ENCODE measurements at places on chromosomes 11 and 22.

DNA sequence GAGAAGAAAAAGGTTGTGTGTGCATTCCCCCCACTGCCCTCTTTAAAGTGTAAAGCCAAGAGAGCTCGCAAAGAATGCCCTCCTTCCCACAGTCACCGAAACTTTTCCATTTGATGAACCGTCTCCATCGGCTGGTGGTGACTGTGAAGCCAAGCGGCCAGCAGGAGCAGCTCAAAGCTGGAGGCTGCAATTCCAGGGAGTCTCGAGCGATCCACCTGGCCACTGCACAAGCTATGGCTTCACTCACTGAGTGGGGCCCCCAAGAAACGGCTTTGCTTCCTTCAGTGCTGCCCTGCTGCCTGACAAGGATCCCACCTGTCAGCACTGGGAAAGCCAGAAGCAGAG, 117.7 kb downstream of the ABTB2 start:
- DNase-seq = no peak

DNA sequence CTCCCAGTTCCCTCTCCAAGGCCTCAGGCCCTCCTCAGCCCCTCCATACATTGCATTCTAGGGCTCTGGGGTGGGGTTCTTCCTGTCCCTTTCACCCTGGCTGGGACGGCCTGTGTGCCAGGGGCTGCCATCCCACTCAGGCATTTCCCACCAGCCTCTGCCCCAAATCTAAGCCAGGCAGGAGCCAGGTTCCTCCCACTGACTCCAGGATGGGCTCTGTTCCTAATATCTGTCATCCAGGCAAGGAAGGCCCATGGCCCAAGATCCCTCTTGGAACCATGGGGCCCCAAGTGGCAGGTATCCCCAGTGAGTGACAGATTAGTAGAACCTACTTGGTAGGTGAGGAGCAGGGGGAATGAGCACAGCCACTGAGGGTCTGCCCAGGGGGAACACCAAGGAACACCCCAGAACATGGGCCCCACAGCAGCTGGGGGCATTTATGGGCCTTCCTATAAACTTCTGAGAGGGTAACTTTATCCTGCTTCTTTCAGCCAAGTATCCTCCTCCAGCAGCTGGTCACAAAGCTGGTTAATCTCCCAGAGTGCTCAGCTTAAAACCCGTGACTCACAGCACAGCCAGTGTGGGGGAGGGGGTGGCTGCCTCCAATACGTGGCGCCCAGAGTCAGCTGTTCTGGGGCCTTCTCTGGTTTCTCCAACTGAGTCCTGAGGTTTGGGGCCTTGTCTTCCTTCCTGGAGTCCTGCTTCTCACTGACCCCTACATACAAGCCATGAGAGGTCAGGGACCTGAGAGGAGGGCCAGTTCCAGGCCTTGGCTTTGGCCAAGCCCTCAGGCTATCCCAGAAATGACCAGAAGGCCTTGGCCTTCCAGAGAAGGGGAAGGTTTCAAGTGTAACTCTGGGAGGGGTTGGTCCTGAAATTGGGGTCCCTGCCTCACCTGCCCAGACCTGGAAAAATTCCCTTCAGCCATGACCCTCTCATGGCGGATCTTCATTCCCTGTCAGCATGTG, 19.9 kb upstream of the MYOD1 start:
- no peak for DNase-seq

DNA sequence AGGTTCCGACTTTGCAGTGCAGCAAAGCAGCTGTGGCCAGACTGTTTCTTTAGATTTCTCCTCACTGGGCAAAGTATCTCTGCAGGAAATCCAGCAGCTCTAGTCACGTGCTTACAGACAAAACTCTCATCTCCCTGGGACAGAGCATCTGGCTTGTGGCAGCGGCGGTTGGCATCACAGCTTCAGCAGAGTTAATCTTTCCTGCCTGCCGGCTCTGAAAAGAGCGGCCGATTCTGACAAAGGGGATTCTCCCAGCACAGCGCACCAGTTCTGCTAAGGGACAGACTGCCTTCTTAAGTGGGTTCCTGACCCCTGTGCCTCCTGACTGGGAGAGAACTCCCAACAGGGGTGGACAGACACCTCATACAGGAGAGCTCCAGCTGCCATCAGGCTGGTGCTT, 1357.3 kb upstream of the TENM4 start:
- no peak for DNase-seq

GRCh38 chr11:118609380-118610224, 2.2 kb downstream of the PHLDB1 start:
- DNase-seq = no peak

- DNase-seq = no peak
Observed at GRCh38 chr11:22162756-22163155, 30.1 kb upstream of the ANO5 start.

GRCh38 chr11:126414615-126415014, 59.1 kb downstream of the ST3GAL4 start:
- no peak for DNase-seq

GRCh38 chr11:33530815-33531214, 169.8 kb downstream of the C11orf91 start:
- DNase-seq = no peak

All from NCI-H510A treated with DMSO at 0.1 percent for 48 hours (cell line).